ENCODE measurements at places on chromosomes 13 and 19. TPM values are rescaled to one million over a fixed set of nuclear protein-coding genes. Genes with fewer than 3 reads are reported as not detected.

The CAMSAP3 gene
- 1.9 TPM for total RNA-seq

The TYROBP gene
- total RNA-seq: not detected

The NTN5 gene
- not detected for total RNA-seq

The CBY2 gene
- not detected for total RNA-seq

The NXNL1 gene
- not detected for total RNA-seq

The GRK1 gene
- not detected for total RNA-seq

The NLRP11 gene
- total RNA-seq: not detected

GRCh38 chr19:51457351-51458013 lies 772 bp downstream of the SIGLEC8 start:
- no peak for DNase-seq

DNA sequence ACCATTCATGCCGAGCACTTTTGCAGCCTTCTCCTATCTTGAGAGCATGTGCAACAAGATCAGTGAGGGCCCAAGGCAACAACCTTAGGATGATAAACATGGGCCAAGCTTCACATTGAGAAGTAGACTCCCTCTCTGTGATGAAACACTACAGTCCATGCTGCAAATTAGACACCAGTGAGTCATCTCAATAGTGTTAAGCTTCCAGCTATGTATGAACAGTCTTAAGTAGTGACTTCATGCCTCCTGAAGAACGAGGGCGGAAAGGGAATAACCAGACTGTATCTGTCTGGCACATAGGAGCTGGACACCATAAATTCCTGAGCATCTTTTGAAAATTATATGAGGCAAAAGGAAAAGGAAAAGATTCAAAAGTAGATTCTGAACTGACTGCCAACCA lies 309.9 kb upstream of the SLITRK1 start:
- peak; percentile 18 for DNase-seq

DNA sequence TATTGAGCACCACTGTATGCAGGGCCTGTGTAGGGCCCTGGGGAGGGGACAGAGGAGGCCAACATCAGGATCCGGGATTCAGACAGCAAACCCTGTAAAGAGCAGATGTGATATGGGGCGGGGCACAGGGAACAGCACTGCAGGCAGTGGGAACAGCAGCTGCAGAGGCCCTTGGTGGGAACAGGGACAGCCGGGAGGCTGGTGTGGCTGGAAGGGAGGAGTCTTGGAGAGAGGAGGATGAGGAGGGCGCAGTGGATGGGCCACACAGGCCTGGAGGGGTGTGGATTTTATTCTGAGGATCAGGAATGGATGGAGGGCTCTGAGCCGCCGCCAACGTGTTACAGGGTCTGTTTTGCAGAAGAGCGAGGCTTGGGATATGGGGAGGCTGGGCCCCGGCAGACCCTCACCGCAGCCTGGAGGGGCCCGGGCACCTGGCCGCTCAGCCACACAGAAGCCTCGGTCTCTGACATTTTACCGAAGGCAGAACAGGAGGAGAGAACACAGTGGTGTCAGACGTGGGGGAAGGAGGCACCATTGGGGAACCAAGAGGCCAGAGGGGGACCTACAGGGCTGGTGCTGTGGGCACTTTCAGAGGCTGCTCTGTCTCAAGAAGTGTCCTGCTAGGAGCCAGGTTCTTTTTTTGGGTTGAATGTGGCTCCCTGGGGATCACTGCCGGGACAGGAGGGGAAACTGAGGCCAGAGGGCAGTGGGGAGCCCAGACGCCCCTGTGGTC lies 6.9 kb downstream of the EFNA2 start:
- no peak for DNase-seq

- peak; percentile 49 for DNase-seq
Observed at GRCh38 chr13:101773062-101773461, 320.6 kb downstream of the ITGBL1 start.

DNA sequence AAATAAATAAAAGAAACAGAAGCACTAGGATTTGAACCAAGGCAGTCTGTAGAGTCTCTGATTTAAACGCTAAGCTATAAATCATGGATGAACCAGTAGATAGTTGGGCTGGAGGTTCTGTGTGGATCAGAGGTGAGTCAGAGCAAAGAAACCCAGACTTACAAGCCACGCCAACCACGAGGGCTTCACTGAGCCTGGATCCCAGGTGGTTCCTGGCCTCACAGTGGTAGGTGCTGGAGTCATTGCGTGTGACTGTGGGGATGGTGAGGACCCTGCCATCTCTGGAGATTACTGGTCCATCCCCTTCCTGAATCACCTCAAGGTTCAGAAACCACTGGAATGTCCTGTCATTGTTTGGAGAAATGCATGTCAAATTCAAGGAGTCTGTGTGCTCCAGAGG lies 19.3 kb upstream of the CEACAM20 start:
- DNase-seq: peak; percentile 88

DNA sequence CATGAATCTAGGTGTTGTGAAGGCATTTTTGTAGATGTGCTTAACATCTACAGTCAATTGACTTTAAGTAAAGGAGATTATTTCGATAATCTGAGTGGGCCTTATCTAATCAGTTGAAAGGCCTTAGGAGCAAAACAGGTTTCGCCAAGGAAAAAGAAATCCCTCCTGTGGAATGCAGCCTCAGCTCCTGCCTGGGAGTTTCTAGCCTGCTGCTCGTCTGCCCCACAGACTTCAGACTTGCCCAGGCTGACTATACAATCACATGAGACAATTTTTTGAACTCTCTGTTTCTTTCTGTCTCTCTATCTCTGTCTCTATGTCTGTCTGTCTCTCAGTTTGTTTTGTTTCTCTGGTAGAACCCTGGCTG lies 312.5 kb downstream of the OLFM4 start:
- DNase-seq: no peak

DNA sequence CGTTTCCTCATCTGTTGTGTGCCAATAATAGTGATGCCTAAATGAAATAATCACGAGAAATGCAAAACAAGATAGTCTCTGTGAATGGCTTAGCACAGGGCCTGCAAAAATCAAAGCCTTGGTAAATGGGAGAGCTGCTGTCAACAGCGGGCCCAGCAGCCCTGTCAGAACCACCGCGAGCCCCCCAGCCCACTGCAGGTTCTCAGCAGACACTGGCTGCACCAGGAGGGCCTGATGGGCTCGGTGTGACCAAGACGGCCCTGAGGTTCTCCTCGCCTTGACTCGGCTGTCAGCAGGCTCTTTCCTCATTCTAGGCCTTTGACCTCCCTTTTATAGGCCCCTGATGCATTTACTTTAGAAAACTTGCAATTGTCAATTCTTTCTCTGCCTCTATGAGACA lies 90.9 kb upstream of the GPR183 start:
- no peak for DNase-seq

DNA sequence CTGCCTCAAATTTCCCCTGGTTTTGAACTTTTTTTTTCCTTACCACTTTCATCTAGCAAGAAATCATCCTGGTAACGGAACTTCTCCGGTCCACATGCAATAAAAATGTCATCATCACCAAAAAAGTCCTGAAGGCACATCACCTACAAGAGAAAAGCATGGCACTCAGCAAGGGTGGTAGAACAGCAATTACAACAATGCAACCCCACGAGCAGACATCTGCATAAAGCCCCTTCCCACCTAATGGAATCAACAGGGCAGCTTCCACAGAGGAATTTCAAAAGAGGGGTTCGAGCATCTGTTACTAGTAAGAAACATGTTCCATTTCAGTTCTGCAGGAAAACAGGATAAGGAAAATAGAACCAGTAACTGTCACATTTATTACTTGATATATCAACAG lies 183.9 kb downstream of the DCLK1 start:
- DNase-seq: no peak

- no peak for DNase-seq
Observed at GRCh38 chr13:39910041-39910440, 254.6 kb downstream of the COG6 start.

DNA sequence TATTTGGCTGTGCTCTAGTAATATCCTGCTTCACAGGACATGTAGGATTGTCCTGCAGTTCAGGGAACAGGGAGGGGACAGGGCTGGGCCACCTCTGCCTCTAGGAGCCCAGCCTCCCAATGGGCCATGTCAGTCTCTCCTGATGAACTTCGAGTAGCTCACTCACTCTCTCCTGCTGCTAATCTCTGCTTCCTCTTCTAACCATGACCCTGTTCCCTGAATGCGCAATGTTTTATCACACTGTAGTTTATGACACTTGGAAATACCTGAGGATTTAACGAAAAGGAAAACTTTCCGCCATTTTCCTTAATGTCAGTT lies 9.2 kb downstream of the PARP4 start:
- DNase-seq: no peak

- no peak for DNase-seq
Observed at GRCh38 chr13:45925151-45925550, 73.6 kb upstream of the SIAH3 start.

GRCh38 chr19:7928334-7928706 lies 2.4 kb upstream of the CTXN1 start:
- no peak for DNase-seq

- DNase-seq: no peak
Observed at GRCh38 chr13:110799246-110800236, 86.0 kb downstream of the ING1 start.

GRCh38 chr19:23823952-23824389 lies 65.3 kb upstream of the ZNF681 start:
- peak; percentile 6 for DNase-seq
